Posterior vena cava (tissue), 2 donors: ENCODE measurements at places on chromosomes 2 and 18. TPM values are rescaled to one million over a fixed set of nuclear protein-coding genes. Genes with fewer than 3 reads are reported as not detected.

DNA sequence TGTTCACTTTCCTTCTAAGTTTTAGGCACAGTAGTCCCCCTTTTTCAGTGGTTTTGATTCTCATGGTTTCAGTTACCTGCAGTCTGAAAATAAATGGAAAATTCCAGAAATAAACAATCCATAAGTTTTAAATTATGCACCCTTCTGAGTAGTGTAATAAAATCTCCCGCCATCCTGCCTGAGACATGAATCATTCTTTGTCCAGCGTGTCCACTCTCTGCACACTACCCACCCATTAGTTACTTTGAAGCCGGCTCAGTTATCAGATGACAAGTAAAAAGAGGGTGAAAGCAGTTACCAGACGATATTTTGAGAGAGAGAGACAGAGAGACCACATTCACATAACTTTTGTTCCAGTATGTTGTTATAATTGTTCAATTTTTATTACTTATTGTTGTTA lies 400.5 kb downstream of the TMX3 start:
- no peak for DNase-seq

CABYR gene
- total RNA-seq: 7.6 TPM

DNA sequence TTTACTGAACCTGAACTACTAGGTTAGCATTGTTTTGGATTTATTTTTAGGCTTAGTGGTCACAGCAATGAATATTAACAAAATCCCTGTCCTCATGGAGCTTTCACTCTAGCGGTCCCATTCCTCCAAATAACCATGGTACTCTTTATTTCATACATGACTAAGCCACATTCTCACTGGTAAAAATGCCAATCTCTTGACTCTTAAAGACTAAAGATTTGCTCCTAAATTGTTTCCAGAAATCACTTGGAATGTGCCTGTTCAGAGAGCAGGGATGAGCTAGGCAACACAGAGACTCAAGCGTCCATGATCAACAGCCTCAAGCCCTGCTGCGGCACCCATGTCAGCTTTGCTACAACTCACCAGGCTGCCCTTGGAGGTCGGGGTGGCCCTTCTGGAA lies 13.5 kb downstream of the LMAN1 start:
- DNase-seq: no peak

GRCh38 chr2:66733364-66733999 lies 298.6 kb downstream of the MEIS1 start:
- DNase-seq: no peak
